ENCODE measurements at places on chromosomes 7 and 10.
A peak's percentile ranks its signal among the peaks of the same experiment; 100 is the strongest.

- H3K27ac ChIP-seq = peak within 1 kb of the TSS; percentile 100
- H3K4me3 ChIP-seq = peak within 1 kb of the TSS; percentile 100
- DNase-seq = no peak
- peaks cover 55% of the 10 kb centered on the region for H3K4me1 ChIP-seq
These were observed at the start of gene GTF2I for GRCh38 chr7:74657692-74658177. TSS of gene GTF2I (plus strand) at chr7:74657718. CDS start at chr7:74689129, 31,411 bp downstream.

DNA sequence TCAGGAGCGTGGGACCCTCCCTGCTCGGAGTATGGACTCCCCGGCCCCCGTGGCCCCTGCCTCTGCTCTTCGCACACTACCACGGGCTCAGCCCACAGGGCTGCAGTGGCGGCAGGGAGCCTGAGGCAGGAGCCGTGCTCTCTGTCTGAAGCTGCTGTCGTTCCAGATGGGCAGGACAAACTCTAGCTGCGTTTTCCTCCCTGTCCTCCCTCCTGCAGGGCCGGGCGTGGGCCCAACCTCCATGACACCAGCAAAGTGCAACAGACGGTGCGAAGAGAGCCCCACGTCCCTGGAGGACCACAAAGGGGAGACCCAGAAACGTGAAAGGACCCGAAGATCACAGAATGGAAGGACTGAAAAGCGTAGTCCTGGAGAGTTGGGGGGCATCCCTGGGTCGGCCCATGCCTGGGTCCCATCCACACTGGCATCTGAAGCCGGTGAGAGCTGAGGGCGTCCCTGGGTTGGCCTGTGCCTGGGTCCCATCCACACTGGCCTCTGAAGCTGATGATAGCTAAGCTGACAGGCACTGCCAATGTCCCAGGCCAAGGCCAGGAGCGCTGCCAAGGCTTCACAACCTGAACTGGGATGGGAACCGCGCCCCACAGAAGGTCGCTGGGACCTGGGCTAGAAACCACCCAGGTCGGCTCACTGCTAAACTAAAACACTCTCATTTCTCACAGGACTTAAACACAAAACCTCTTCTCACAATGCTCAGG, 267.0 kb downstream of the MAD1L1 start:
- no peak overlapping the region for H3K27ac ChIP-seq
- no peaks in the 10 kb centered on the region for H3K27me3 ChIP-seq
- peaks cover 10% of the 10 kb centered on the region for H3K36me3 ChIP-seq
- H3K4me3 ChIP-seq = no peak overlapping the region

- H3K27ac ChIP-seq = no peak overlapping the region
- peak overlapping the region; percentile 92 for H3K4me3 ChIP-seq
- no peaks in the 10 kb centered on the region for H3K27me3 ChIP-seq
- H3K4me1 ChIP-seq = peaks cover 41% of the 10 kb centered on the region
These were observed 1.8 kb downstream of the ZMYND11 start for GRCh38 chr10:137031-137430.

DNA sequence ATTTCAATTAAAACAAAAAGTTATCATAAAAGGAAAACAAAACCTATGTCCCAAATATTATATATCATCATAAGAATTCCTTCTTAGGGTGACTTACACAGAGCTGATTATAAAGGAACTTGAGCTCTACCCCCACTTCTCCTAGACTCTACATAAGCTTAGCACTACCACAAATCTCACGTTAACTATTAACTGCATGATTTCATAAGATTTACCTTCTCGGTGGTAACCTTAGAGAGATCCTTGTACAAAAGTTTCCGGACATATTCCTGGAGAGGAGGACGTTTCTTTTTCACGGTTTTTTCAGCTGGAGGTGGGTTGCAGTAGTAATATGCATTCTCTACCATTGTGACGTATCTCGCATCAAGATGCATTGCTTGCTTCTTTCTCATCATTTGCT, 83.7 kb downstream of the UPF2 start:
- no peaks in the 10 kb centered on the region for H3K4me1 ChIP-seq
- H3K4me3 ChIP-seq = no peak overlapping the region
- no peaks in the 10 kb centered on the region for H3K27me3 ChIP-seq
- no peak for DNase-seq
- H3K27ac ChIP-seq = no peak overlapping the region

DNA sequence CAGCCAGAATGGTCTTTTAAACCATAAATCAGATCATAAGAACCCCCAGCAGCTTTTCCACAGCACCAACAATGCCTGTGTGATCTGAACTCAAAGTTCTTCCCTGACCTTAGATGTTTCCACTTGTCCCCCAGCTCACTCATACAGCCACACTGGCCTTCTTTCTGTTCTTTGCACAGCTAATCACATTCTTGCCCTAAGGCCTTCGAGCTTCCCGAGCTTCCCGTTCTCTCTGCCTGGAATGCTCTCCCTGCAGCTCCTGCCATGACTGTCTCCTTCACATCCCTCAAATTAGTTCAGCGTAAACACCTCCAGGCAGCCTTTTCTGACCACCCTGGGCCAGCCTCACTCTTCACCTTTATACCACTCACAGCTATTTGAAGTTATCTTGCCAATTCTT, 166.8 kb upstream of the NFE2L3 start:
- H3K27ac ChIP-seq = no peak overlapping the region
- DNase-seq = no peak
- no peaks in the 10 kb centered on the region for H3K27me3 ChIP-seq

DNA sequence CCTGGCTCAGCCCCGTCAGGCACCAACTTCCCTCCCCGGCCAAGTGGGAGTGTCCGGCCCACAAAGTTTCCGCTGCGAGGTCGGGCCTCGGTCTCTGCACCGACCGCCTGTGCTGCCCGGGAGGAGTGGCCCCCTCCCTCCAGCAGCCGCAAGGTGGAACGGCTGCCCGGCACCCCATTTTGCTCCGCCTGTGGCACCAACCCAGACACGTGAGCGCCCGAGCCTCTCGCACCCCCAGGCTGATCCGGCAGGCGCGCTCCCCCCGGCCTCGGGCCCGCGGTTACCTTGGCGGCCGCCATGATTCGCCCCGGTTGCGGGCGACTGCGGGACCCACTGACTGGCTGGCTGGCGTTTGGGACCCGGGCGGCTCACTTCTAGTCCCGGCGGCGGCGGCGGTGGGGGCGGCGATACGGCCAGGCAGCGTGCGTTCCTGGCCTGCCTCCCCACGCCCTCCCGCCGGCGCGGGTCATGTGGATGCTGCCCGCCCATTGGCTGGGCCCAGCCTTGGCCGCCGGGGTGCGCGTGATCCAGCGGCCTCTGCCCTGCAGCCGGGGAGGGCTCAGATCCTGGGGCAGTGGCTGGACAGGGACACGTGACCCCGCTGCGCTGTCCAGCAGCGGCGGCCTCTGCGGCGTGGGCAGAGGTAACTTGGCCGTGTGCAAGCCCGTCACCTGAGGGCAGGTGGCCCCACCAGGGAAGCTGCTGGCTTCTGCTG, at the start of gene SLC25A13:
Gene SLC25A13, minus strand, starts transcription at position 441 of the 715 bp plus-strand sequence. Its CDS starts 142 bp downstream, at position 299.
- no peaks in the 10 kb centered on the region for H3K27me3 ChIP-seq
- no peaks in the 10 kb centered on the region for H3K36me3 ChIP-seq
- peaks cover 39% of the 10 kb centered on the region for H3K4me1 ChIP-seq
- peak; percentile 91 for DNase-seq
- H3K27ac ChIP-seq = peak within 1 kb of the TSS; percentile 97
- H3K4me3 ChIP-seq = peak within 1 kb of the TSS; percentile 97

DNA sequence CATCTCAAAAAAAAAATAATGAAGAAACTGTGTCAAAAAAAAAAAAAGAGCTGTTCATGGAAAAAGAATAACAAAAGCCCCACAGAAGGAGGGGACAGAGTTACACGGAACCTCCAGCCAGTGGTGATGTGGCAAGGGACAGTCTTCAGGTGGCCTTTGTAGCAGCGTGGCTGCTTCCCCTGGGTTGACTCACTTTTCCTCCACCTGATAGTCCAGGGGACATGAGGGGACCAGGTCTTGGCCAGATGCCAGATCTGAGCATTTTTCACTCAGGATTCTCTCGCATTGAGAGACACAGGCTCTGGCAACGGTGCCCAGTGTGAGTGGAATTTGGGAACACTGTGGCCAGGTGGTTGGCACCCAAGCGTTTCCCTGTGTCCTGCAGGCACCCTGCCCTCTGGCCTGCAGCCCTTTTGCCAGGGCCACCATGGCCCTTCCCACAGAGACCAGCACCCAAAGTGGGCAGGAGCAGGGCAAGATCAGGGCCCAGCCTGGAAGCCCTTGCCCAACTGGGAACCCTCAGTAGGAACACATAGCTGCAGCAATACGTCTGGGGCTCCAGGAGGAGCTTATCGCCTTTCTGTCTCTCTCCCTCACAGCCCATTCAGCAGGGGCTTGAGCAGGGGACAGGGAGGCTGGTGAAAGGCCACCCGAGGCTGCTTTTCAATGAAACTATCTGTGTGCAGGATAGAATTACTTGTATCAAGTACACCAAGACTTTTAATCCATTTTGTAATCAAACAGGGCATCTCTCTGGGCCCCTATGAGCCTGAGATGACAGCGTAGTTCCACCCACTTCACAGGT, 159.1 kb downstream of the UBE2H start:
- H3K27ac ChIP-seq = no peak overlapping the region
- peaks cover 20% of the 10 kb centered on the region for H3K27me3 ChIP-seq
- no peaks in the 10 kb centered on the region for H3K36me3 ChIP-seq
- DNase-seq = peak; percentile 41
- no peak overlapping the region for H3K4me3 ChIP-seq

GRCh38 chr10:81479316-81479715, 395.7 kb upstream of the NRG3 start:
- no peak overlapping the region for H3K27ac ChIP-seq
- H3K36me3 ChIP-seq = no peaks in the 10 kb centered on the region
- H3K4me1 ChIP-seq = no peaks in the 10 kb centered on the region
- H3K4me3 ChIP-seq = no peak overlapping the region

- H3K4me1 ChIP-seq = no peaks in the 10 kb centered on the region
- no peak for DNase-seq
- no peak overlapping the region for H3K27ac ChIP-seq
- peaks cover 4% of the 10 kb centered on the region for H3K27me3 ChIP-seq
These were observed 74.6 kb upstream of the NPS start for GRCh38 chr10:127474501-127474900.

DNA sequence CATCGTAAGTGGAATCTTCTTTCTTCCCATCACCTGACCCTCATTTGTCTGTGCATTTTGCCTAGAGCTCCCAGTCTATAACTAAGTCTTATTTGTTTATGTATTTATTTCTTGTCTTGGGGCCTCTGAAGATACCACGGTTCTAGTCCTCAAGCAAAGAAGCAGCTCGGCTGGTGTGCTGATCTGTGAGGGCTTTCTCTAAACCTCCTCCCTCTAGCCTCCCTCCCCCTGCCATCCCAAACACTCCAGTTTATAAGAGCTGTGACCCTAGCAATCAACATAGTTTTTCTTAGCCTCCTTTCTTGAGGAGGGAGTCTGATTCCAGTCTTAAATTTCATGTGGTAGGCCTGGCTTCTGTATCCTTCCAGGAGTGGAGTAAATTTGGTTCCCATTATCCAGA, 15.7 kb upstream of the NDUFA5 start:
- no peak overlapping the region for H3K4me3 ChIP-seq
- DNase-seq = no peak
- H3K36me3 ChIP-seq = no peaks in the 10 kb centered on the region
- H3K27me3 ChIP-seq = no peaks in the 10 kb centered on the region
- no peak overlapping the region for H3K27ac ChIP-seq
- no peaks in the 10 kb centered on the region for H3K4me1 ChIP-seq

GRCh38 chr7:26646336-26647048, 217.9 kb downstream of the SKAP2 start:
- H3K27me3 ChIP-seq = no peaks in the 10 kb centered on the region
- no peak overlapping the region for H3K4me3 ChIP-seq
- H3K27ac ChIP-seq = no peak overlapping the region
- H3K36me3 ChIP-seq = no peaks in the 10 kb centered on the region
- DNase-seq = no peak

DNA sequence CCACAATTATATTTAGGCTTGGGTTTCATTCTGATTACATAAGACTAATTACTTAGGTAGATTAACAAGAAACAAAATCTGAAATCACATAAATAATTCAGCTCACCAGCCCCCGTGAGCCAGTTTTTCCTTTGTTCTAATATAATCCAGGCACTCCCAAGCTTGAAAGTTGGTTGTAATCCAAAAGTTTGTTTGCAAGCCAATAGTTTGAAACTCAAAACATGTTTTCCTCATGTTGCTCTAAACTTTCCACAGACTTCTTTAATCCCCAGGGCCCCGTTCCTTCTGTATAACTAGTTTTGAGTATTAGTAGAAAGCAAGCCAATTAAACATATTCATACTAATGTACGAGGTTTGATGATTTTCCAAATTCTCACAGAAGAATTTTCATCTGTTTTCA, 56.1 kb downstream of the SP8 start:
- H3K4me3 ChIP-seq = no peak overlapping the region
- H3K36me3 ChIP-seq = no peaks in the 10 kb centered on the region
- H3K27ac ChIP-seq = no peak overlapping the region
- DNase-seq = no peak
- H3K4me1 ChIP-seq = no peaks in the 10 kb centered on the region
- no peaks in the 10 kb centered on the region for H3K27me3 ChIP-seq

Measured in suprapubic skin (tissue), 4 donors.